ENCODE measurements at places on chromosomes 4 and X. TPM values are rescaled to one million over a fixed set of nuclear protein-coding genes. Genes with fewer than 3 reads are reported as not detected.

Gene VCX
- not detected for total RNA-seq

Gene BMPR1B
- 6.5 TPM for total RNA-seq

Gene NR3C2
- total RNA-seq, result 0.34 TPM

Gene FRG1
- total RNA-seq, result 18.8 TPM

Gene NXF2
- total RNA-seq, result not detected

Gene OPRPN
- total RNA-seq, result not detected

Gene LIN54
- total RNA-seq, result 9.5 TPM

Gene GYG2
- total RNA-seq, result 0.36 TPM

Gene NSG1
- total RNA-seq, result 15.3 TPM

Gene CXorf65
- not detected for total RNA-seq

Gene TMPRSS11A
- total RNA-seq, result 0.50 TPM

Gene BANK1
- total RNA-seq, result 0.34 TPM

Gene MAGEA2
- not detected for total RNA-seq

Gene PSAPL1
- total RNA-seq, result not detected

Gene DKK2
- total RNA-seq, result not detected

Gene BEX1
- total RNA-seq, result not detected

Gene SFRP2
- total RNA-seq, result not detected

Gene TSPYL2
- total RNA-seq, result 17.8 TPM

Gene PPEF1
- total RNA-seq, result not detected

Gene SMARCA1
- total RNA-seq, result 27.0 TPM

Gene RNF175
- total RNA-seq, result 0.50 TPM

Gene FAAH2
- total RNA-seq, result 10.1 TPM

Gene PAQR3
- 27.3 TPM for total RNA-seq

Gene RPA4
- 0.34 TPM for total RNA-seq

Gene TRAM1L1
- total RNA-seq, result 1.3 TPM

Gene SEC24B
- total RNA-seq, result 13.0 TPM

Gene QRFPR
- total RNA-seq, result not detected

Gene SUPT20HL1
- total RNA-seq, result not detected
